ENCODE measurements at places on chromosomes 7 and 10.
A peak's percentile ranks its signal among the peaks of the same experiment; 100 is the strongest.

- DNase-seq: no peak
These were observed 131.6 kb downstream of the PDE1C start for GRCh38 chr7:31938650-31939049.

- DNase-seq: no peak
These were observed 55.0 kb downstream of the LRRC4 start for GRCh38 chr7:127976056-127976737.

DNA sequence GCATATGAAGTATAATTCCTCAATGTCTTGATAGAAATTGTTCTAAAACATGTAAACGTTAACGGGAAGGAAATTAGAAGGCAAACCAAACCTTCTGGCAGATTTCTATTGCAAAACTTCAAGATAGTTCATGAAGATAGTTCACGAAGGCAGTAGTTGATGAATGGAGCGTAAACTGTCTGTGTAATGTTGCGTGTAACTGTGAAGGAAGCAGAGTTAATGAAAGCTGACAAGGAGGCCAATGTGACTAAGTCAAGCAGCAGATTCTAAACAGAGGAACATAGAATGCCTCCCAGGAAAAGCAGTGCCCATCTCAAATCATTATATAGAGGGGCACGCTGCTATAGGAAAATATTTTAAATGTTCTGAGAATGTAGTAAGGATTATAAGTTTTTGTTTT is 659.7 kb upstream of the IGFBP3 start:
- DNase-seq: no peak

DNA sequence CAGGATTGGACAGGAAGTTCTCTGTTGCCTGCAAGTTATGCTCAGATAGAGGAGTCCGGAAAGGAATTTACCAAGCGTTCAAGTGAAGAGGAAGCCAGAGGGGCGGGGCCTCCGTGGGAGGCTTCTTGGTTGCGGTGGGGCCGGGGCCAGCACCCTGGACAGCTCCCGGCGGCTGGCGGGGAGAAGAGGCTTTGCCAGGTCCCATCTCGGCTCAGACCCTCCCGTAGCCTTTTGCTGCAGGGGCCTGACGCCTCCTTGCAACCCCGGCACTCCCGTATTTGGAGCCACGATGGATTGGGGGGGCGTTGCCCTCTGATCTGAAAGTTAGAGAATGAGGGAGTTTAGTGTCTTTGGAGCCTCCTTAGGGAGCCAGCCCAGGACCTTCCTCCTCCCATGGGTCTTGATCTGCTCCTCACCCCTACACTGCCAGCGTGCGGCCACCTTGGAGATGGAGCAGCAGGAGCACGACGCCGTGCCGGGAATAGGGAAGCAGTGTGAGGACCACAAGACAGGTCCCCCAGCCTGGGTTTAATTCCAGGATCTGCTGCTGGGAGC is 3.1 kb upstream of the SLC18A3 start:
- DNase-seq: no peak

DNA sequence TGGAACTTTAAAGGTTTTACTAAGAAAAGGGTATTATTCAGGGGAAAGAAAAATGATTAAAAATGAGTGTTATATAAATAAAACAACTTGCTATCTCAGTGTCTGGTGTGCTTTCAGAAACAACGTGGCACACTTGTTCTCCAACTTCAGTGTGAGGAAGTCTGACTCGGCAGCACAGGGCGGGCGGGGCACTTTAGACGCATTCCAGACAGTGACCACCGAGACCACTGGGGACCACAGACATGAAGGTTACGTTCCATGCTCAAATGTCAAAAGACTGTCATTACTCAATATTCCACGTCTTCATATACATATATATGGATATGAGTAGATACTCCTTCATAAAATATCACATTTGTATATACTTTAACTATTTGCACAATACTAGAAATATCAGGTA is 87.0 kb downstream of the LARP4B start:
- DNase-seq: peak; percentile 20

GRCh38 chr10:72164617-72165016 is 51.2 kb upstream of the ANAPC16 start:
- no peak for DNase-seq

DNA sequence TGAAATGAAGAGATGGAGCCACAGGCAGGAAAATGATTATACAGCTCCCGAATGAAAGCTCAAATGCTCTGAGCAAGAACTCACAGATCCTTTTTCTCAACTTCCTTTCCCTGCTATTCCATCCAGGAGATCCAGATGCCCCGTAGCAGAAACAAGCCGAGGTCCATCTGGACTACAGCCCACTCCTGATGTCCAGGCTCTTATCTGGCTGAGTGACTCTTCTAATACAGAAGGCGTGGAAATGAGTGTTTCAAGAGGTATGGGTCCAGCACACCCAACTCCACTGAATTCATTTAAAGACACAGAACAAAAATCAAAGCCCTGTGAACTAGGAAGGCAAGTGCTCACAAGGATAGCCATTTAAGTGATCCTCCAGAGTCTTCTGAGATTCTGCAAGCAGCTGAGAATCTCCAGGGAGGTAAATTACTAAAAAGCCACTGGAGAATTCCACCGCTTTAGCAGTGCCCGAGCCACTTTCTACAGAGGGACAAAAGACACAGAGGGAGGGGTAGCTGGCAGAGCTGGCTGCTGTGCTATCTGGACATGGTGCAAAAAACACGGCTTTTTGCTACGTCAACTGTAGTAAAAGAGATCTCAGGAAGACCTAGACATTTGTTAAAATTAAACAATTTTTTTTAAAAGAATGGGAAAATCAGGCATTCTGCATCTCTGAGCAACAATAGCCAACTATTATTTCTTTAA is 24.5 kb downstream of the FAM171A1 start:
- no peak for DNase-seq

- DNase-seq: no peak
These were observed 11.5 kb upstream of the SNX13 start for GRCh38 chr7:17951742-17952254.

DNA sequence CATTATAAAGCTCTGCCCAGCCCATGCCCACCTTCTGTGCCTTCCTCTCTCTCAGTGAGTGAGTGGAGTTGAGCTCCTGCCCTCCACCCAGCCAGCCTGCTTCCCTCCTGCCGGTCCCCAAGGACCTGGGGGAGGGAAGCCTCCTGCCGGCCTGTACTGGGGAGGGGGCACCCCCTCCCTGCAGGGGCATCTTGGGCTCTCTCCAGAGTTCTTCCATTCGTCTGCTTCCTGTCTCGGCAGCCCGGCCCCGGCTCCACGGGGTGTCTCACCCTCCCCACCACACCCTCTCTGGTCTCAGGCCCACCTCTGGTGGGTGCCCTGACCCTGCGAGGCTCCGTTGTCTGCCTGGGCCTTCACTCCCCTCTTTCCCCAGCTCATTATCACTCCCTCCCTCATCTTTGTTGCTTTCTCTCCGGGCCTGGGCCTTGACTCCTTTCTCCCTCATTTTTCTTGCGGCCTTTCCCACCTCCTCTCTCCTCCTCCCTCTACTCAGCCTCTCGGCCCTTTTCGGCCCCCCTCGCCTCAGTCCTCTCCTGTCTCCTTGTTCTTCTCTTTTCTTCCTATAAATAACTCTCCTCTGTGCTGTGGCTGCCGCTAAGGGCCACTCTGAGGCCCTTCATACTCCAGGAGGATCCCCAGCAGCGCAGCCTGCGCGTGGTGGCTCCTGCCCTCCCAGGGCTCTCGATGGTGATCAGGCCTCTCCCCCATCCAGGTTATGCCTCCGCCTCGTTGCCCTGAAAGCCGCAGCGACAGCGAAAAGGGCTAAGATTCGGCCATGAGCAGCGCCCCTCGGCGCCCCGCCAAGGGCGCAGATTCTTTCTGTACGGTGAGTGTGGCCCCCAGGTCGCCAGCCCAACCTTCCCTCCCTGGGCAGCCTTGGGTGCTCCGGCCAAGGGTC is 2.1 kb downstream of the SLC4A2 start:
- no peak for DNase-seq

- no peak for DNase-seq
These were observed 852 bp upstream of the KLF6 start for GRCh38 chr10:3785851-3786271.

DNA sequence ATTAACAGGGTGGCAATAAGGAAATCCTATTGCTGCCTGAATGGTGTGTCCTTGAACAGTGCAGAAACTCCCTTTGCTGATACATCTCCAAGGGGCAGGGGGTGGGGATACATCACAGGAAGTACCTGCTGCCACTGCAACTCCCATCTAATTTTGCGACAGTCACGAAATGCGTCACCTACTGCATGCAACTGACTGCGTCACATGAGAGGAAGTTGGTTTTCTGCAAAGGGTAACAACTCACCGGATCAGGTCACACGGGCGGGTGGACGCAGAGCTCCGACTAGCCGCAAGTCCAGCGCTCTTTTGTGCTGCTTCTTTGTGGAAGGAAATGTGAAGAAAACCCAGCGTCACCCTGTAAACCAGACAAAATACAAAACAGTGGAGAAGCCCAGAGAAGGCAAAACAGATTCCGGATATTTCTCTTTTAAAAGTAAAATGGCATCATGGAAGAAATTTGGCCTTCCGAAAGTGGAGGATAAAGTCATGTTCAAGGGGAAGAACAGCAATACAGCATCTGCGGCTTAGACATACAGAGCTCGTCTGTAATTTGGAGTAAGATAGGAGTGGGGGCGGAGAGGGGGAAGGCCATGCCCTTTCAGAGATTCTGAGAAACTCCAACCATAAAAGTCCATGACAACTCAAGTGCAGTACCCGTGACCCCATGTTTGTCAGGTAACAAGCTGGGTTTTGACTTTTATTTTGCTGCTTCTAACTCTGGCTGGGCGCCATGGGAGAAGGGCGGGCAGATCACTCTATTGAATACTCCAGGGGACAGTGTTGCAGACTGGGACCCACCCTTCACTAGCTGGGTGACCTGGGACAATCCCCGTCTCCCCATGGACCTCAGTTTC is 32.3 kb upstream of the PLEKHS1 start:
- no peak for DNase-seq

DNA sequence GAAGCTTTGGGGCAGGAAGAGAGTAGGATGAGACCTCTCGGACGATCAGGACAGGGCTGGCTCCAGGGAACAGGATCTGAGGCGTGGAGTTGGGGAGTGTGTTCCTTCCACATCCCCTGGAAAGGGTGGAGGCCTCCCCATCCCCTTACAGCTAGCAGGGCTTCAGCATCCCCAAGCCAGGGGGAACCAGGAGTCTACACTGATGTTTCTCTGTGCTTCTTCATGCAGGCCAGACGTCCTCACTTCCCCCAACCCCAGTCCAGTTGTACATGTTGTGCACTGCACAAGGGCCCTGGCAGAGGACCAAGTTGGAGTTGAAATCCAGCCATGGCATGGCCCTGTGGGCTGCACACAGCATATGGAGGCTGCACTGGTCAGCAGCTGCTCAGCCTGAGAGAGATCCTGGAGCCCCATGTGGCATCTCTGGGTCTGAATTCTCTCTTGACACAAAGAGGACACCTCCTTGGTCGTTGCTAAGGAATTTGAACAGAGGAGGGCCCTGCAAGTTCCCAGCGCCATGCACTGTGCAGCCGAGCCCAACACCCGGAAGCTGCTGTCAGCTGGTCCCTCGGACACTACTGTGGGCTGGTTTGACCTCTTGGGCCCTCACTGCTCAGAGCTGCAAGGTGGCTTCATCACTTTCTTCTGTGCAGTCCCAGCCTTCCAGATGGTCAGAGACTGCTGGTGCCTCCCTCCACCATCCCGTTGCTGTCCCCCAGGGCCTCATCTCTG is 181.1 kb downstream of the DNAJB6 start:
- no peak for DNase-seq
